Ovary (tissue), 10 donors: ENCODE measurements at places on chromosomes 4 and X.

GRCh38 chrX:117539090-117539418 lies 577.6 kb downstream of the KLHL13 start:
- DNase-seq, result no peak

- no peak for DNase-seq
Observed at GRCh38 chr4:126762663-126763247, 870.0 kb upstream of the INTU start.

DNA sequence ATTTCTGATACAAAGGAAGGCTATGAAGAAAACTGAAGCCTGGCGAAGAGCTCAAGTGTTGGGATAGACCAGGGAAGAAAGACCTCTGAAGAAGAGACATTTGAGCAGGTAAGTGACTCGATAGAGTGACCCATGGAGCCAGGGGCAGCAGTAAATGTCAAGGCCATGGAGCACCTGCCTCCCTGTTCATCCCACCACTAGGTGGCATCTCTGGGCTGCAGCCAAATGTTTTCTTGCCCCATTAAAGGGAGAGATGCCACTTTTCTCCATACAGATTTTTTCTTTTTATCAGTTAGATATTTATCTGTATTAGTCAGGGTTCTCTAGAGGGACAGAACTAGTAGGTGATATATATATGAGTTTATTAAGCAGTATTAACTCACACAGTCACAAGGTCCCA lies 4.9 kb upstream of the ZNF81 start:
- DNase-seq, result no peak

GRCh38 chr4:85748654-85749053 lies 273.7 kb downstream of the ARHGAP24 start:
- no peak for DNase-seq

- DNase-seq, result no peak
Observed at GRCh38 chr4:77922158-77923094, 59.8 kb downstream of the MRPL1 start.

DNA sequence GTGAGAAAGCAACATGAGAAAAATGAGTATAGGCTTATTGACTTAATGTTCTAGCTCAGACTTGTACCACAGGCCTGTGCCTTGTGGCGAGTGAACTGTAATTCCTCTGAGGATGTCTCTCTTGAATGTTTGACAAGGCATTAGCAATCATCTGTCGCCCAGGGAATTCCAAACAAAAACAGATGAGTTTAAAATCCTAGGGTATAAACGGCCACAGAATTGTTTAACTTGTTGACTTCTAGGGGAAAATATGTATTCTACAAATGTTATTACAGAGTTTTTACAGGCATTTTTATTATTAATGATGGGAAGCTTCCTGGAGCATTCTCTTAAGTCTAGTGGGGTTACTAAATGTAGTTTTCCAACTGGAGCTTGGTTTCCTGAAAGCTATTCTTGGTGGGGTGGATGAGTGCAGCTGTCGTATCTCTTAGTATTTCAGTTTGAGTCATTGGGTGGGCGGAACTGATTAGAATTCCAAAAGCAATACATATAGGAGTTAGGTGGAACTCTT lies 40.6 kb downstream of the ARHGAP10 start:
- DNase-seq, result no peak
